ENCODE measurements at places on chromosomes 4 and X.

DNA sequence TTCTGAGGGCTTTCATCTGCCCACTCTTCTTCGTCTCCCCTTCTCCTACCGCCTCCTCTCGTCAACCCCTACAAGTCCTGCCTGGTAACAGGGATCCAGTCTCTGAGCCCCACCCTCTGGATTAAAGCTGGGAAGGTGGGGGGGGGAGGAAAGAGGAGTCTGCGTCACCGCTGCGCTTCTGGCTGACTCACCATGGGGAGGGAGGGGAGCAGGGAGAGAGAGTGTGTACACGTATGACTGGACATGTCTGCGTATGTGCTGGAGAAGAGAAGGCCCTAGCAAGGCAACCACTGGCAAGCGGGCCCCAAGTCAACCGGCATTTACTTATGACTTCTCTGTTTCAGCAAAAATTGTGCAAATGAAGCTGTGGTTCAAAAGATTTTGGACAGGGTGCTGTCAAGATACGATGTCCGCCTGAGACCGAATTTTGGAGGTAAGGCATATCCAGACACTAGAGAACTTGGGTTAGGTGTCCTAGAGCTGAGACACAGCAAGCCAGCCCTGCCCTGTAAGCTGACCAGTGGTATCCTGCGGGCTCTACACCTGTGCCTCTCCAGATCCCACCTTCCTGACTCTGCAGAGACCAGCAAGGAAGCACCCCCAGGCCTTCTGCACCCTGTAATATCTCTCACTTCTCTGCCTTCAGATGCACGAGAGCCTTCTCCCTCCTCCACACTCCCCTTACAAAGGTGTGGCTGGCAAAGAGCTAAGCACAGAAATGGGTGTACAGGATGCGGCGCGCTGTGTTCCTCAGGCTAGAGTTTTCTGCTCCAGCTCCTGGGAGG is 2.5 kb downstream of the GABRQ start:
- no peak for DNase-seq

- DNase-seq = no peak
Observed at GRCh38 chr4:123562994-123563750, 166.6 kb downstream of the SPRY1 start.

DNA sequence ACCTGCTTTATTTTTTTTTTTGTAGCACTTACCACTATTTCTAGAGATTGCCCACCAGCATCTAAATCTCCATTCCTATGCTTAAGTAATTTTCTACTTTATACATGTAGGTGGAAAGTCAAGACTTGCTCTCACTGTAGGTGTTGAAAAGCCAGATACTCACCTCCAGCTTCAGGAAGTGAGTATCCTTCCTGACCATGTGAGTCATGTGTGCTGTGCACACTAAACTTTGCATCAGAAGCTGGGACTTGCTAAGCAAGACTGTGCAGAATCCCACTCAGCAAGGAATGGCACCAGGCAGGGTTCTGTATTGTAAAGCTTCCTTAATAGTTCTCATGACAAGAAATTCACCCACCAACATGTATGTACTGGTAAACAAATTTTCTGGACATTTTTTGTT is 151.8 kb downstream of the POU4F2 start:
- no peak for DNase-seq

GRCh38 chr4:67700116-67700737 is 728 bp downstream of the UBA6 start:
- DNase-seq = no peak

- no peak for DNase-seq
Observed at GRCh38 chr4:176619430-176619829, 173.3 kb downstream of the VEGFC start.

DNA sequence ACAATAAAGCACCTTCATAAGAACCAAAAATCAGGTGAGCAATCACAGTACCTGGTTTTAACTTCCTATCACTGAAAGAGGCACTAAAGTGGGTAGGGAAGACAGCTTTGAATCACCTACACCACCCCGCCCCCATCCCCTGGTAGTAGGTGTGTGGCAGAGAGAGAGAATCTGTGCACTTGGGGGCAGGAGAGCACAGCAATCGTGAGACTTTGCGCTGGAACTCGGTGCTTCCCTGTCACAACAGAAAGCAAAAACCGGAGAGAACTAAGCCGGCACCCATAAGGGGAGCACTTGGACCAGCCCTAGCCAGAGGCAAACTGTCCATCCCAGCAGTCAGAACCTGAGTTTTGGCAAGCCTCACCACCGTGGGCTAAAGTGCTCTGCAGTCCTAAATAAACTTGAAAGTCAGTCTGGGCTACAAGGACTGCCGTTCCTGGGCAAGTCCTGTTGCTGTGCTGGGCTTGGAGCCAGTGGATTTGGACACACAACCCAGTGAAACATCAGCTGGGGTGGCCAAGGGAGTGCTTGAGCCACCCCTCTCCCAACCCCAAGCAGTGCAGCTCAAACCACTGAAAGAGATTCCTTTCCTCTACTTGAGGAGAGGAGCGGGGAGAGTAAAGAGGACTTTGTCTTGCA is 32.1 kb downstream of the NDUFB11 start:
- no peak for DNase-seq

- no peak for DNase-seq
Observed at GRCh38 chr4:5101571-5101970, 50.3 kb downstream of the STK32B start.

DNA sequence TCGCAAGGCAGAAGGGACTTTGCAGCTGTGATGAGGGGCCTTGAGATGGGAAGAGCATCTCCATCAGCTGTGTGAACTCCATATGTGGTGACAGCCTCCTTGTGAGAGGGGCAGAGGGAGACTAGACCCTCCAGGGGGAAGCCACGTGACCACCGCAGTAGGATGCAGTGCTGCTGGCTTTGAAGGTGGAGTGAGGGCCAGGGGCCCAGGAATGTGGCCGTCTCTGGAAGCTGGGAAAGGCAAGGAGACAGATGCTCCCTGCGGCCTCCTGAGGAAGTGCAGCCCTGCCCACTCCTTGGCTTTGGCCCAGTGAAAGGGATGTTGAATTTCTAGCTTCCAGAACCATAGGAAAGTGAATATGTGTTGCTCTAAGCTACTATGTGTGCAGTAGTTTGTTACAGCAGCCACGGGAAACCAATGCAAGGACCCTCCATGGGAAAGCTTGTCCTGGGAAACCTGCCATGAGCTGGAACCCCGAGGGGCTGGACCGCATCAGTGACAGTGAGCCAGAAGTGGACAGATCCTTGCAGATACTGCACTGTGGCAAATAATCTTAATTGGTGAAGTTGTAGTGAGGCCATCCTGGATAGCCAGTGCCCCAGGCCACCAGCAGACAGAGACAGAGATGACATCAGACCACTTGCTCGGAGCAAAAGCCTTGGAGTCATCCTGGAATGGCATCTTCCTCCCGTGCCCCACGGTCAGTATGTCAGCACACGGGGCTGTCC is 35.4 kb upstream of the SORCS2 start:
- DNase-seq = no peak

DNA sequence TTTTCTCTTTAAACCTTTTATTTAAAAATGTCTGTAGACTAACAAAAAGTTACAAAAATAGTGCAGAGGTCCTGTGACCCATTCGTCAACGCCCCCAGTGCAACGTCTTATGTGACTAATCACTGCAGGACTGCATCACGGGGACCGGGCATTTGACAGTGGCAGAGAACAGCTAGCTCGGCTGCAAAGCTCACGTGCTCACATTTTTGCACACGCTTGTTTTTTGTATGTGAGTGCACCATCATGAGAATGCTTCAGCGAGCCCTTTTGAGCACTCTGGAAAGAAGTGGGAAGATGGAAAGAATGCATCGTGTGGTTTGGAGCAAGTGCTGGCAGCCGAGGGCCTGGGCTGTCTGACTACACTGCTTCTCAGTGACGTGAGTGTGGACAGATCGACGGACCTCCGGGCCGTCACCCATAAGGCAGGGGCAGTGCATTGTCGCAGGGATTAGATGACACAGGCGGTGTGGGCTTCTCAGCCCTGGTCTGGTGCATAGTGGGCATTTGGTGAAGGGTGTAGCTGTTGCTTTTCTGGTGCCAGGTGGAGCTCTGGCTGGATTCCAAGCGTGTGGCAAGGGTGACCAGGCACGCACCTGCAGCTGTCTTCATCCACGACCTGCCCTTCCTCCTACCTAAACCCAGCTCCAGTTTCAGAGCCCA is 17.7 kb downstream of the SPON2 start:
- DNase-seq = no peak
